HTR-8/SVneo (cell line): ENCODE measurements at places on chromosomes 6 and 20.

DNA sequence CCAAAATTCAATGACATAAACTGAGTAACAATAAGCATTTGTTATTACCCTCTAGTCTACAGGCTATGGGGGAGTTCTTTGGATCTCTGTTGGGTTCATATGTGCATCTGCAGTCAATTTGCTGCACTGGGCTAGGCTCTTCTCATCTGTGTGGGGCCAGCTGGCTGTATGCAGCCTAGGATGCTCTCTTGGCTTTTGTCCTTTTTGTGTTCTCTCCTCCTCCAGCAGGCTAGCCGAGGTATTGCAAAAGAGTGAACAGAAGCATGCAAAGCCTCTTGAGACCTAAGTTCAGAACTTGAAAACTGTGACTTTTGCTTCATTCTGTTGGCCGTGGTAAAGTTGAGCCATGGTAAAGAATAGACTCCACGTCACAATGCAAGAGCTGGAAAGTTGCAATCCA is 62.8 kb upstream of the FOXO3 start:
- peak; percentile 6 for DNase-seq

DNA sequence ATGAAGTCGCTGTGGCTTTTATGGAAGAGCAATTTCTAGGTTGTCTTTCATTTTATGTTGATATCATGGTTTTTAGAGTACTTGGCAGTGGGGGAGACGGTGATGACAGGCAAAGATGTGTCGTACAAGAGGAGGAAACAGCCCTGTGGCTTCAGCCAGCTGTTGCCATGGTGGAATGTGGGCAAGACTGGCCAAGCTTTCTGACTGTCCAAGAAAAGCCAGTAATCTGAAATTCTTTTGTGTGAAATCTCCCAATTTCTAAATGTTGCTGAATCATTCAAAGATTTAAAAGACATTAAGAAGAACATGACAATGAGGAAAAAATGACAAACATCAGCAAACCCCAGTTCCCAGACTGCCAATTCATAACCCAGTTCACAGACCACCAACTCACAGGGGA is 23.1 kb downstream of the PFDN4 start:
- no peak for DNase-seq

GRCh38 chr20:3279761-3280160 is 40.8 kb upstream of the SLC4A11 start:
- no peak for DNase-seq

- peak; percentile 62 for DNase-seq
Observed at GRCh38 chr20:54167909-54168872, 5.6 kb downstream of the CYP24A1 start.

DNA sequence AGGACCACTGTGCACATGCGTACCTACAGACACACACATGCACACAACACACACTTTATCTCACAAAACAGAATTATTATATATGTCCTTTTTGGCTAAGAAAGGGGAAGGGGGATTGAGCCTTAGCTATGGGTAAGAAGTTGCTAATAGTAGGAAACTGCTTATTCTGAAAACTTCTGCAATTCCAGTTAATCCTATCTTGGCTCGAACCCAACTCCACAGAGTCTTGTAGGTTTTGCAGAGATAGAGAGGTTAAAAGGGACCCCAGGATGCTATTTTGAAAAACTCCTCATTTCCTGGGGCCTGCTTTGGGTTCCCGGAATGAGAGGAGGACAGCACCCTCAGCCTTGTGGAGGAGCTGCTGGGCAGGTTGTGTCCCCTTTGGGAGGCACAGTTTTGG is 233.8 kb downstream of the CLIC5 start:
- DNase-seq = no peak

DNA sequence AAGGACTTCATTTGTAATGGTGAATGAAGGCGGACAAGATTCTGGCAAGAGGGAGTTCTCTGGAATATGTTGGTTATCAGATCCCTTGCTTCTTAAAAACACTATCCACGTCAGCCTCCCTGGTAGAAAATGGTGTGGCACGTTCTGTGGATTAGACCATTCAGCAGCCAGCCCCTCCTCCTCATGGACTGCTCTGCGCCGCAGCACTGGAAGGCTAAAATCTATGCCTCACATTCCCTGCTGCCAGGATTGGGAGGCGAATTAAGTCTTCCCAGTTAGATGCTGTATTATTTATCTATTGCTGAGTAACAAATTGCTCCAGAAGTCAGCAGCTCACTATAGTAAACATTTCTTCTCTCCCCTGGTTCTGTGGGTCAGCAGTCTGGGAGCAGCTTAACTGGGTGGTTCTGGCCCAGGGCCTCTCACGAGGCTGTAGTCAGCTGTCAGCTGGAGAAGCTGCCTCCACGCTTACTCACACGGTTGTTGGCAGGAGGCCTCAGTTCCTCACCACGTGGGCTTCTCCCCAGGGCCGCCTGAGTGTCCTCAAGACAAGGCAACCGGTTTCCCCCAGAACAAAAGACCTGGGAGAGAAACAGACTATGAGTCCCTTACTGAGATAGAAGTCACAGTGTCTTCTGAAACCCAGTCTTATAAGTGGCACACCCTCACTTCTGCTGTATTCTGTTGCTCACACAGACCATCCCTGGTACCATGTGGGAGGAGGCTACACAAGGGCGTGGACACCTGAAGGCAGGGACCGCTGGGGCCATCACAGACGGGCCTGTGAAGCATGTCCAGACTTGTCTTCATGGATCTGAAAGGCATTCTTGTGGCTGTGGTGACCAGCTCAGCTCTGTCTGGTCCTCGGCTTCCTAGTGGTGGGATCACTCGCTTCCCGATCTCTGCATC is 101.0 kb downstream of the NRN1 start:
- no peak for DNase-seq

GRCh38 chr20:57400821-57401564 is 9.8 kb downstream of the RBM38 start:
- no peak for DNase-seq

DNA sequence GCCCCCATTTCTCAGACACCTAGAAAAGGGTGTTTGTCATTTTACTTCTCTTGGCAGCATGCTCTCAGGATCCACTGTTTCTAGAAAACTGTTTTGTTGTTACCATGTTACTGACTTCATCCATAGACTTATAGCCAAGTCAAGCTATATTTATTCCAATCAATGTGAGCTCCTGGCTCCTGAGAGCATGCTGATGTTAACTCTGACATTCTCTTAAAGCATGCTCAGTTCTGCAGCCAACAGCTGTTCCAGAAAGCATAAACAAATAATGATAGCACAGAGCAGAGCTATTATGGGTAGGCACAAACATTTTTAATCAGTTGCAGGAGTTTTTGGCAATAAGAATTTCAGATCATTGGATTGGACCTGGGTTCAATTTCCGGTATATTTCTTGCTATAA is 92.4 kb upstream of the CEP85L start:
- DNase-seq = no peak

GRCh38 chr20:32831982-32832381 is 12.2 kb downstream of the MAPRE1 start:
- DNase-seq = no peak

DNA sequence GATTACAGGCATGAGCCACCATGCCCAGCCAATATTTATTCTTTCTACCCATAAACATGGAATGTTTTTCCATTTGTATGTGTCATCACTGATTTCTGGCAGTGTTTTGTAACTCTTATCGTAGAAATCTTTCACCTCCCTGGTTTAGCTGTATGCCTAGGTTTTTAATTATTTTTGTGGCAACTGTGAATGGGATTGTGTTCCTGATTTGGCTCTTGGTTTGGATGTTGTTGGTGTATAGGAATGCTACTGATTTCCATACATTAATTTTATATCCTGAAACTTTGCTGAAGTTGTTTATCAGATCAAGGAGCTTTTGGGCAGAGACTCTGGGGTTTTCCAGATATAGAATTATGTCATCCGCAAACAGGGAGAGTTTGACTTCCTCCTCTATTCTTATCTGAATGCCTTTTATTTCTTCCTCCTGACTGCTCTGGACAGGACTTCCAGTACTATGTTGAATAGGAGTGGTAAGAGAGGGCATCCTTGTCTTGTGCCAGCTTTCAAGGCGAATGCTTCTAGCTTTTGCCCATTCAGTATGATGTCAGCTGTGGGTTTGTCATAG is 198.6 kb downstream of the ZDHHC14 start:
- DNase-seq = no peak

DNA sequence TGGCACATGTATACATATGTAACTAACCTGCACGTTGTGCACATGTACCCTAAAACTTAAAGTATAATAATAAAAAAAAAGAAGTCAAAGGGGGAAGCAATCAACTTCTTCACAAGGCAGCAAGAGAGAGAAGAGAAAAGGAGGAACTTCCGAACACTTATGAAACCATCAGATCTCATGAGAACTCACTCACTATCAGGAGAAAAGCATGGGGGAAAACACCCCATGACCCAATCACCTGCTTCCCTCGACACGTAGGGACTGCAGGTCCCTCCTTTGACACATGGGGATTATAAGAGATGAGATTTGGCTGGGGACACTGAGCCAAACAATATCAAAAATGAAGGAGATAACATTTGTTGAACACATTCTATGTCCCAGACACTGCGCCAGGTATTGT is 94.8 kb upstream of the PHACTR1 start:
- DNase-seq = no peak

DNA sequence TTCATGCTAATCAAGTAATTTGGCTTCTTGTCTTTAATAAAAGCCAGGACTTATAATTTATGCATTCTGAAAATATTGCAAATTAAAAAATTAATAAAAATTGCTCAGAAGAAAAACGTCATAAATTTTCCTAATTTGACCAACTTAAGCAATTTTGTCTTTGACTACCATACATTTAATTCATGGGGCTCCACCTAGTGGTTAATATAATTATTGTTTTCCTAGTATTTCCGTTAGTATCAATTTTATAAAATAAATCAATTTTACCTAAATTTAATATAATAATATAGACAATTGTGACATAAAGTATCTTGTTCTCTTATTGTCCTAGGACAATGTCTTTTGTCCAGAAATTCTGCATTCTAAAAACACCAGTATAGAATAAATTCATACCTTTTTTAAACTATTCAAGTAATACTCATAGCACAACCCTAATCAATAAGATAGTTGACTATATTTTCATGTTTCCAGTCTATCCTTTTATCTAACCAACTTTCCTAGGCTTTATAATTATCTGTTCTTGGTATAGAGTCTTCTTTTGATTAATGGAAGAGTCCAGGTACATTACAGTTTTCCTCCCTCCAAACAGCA is 319.9 kb downstream of the TRDN start:
- no peak for DNase-seq

- DNase-seq = no peak
Observed at GRCh38 chr6:122677406-122677805, 67.2 kb downstream of the PKIB start.

- DNase-seq = no peak
Observed at GRCh38 chr20:11271319-11271718, 597.5 kb upstream of the JAG1 start.

GRCh38 chr6:44569131-44569530 is 181.6 kb downstream of the CDC5L start:
- DNase-seq = no peak

DNA sequence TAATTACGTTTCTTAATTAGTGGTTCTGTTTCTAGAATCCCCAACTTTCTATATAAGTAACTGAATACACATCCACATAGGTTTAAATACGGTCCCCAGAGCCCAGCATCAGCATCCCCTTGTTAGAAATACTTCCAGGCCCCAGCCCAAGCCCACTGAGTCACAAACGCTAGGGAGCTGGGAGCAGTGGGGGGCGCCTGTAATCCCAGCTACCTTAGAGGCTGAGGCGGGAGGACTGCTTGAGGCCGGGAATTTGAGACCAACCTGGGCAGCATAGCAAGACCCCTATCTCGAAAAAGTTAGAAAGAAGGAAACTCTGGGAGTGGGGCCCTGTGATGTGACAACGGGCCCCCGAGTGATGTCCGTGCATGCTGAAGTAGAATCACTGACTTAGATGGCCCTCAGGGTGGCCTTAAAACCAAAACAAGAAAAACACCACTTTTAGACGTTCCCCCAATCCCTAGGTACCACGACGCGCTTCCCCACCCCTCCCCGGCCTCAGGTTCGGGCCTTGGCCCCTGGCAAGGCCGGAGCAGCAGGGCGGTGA is 1.3 kb upstream of the PPP1R3G start:
- DNase-seq = no peak

DNA sequence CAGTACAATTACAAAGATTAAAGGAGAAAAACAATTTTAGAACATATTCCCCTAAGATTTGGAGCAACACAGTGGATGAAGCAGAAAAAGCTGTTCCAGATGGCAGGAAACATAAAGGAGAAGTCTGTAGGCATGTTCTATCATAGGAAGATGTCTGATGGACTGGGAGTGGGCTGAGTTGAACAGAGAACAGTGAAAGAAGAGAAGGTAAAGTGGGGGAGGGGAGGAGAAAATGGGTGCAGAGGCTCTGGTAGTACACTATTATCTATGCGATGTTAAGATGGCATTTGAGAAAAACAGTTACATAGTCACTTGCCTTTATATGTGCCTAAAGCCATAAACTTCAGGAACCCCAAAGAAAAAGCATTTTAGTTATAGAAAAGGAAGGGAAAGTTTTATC is 4.2 kb upstream of the PHIP start:
- no peak for DNase-seq

GRCh38 chr6:160121558-160121957 is at the start of gene SLC22A1:
SLC22A1 (plus strand) TSS chr6:160121815; CDS start chr6:160121936, 121 bp downstream.
- DNase-seq = no peak

GRCh38 chr6:123017104-123017682 is 21.2 kb downstream of the CLVS2 start:
- DNase-seq = no peak

- DNase-seq = no peak
Observed at GRCh38 chr20:12729326-12729725, 279.4 kb upstream of the SPTLC3 start.

- no peak for DNase-seq
Observed at GRCh38 chr6:160464744-160465143, 116.6 kb downstream of the SLC22A3 start.

DNA sequence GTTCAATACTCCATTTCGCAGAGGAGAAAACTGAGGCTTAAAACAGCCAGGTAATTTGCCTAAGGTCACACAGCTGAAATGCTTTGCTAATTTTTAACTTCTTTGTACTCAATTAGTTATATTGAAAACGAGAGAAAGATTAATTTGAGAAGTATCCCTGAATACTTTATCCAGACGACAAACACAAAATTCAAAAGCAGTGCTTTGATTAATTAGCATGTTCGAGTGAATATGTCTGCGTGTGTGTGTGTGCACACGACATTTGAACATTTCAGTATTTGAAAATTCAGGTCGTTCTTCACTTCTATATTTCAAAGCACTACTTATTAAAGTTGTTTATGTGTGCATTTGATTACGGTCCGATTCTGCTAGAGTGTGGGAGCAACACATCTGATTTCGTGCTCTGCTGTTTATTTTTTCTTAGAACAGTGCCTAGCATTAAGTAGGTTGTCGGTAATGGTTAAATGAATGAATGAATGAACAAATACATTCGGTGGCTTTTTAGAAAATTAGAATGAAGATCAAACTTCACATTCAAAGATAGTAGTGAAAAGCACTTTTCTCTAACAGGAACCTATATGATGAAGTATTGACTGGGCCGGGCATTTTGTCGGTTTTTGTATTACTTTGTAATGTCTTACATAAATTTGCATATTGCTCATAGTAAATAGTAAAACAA is 36.9 kb upstream of the SYNCRIP start:
- no peak for DNase-seq
